ENCODE measurements at places on chromosomes 1 and 21.

DNA sequence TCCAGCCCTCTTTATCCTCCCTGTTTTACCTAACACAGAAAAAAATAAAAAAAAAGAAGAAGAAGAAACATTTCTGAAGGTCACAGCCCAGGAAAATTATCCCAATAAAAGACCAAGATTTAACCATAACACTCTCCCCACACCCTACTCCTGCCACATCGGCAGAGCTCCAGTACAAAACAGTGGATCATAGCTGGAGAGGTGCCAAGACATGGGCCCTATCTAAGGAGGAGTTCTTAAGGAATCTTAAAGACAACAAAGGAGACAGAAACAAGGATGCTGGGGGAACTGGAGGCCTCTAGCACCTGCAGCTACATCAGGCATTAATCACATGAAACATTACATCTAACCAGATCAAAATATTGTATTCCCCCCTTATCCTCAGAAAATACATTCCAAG lies 432.8 kb downstream of the MATN1 start:
- DNase-seq, result no peak

- DNase-seq, result no peak
Observed at GRCh38 chr1:235863699-235864093, 3.0 kb downstream of the LYST start.

DNA sequence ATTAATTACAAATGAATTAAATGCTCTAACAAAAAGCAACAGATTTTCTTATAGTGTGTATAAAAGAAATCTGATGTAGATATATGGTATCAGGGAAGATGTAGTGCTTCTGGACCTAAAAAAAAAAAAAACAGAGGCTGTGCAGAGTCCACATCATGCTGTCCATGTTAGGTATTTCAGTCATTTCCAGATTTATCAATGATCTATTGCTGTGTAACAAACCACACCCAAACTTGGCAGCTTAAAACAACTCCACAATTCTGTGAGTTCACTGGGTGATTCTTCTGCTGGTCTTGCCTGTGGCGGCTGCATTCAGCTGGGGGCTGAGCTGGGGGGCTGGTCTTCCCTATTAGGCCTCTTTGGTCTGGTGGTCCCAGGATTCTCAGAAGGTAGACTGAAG lies 52.3 kb upstream of the C1orf146 start:
- DNase-seq, result no peak

GRCh38 chr1:116853680-116854402 lies 55.9 kb upstream of the PTGFRN start:
- peak; percentile 16 for DNase-seq

DNA sequence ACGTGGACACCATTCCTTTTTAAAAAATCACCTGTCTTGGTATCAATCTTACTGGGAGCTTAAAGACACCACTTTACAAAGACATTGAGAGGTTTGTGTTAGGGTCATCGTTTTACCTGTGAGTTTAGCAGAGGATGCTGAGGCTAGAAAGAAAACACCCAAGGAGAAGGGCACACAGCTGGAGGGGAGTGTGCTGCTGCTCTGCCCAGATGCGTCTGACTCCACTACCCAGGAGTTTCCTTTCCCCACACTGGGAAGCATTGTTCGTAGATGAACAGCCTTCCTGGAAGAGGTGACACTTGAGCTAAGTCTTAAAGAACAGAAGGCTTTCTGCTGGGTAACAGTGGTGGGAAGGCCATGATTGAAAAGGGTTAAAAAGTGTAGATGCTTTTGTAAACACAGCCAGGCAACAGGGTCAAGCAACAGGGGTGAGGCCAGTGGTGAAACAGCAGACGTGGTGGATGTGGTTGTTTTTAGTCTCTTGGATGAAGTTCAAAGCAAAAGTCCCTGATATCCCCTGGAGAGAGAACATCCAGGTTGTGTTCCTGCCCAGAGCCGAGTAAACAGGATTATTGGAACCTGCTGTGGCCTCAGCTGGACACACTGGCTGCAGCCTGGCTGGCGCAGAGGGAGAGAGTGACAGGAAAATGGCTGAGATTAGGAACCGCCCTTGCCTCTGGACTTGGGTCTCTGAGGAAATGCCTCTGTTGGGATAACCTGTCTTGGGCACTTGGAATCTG lies 198.6 kb upstream of the JUN start:
- DNase-seq, result no peak

GRCh38 chr1:200369706-200370105 lies 40.1 kb downstream of the ZNF281 start:
- DNase-seq, result peak; percentile 12

DNA sequence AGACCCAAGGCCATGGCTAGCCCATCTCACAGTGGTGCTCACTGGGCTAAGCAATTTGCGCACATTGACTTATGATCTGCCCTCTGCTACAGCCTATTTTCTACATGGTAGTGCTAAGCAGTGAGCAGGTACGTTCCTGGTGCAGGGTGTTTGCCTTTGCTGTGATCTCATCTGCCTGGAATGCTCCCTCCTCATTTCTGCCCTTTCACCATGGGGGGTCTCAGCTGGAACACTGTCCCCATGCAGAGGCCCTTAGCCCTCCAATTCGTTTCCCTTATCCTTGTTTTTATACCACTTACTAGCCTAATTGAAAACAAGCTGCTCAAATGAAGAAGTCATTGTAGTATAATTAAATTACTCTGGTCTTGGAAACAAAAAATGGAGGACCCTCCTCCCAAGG lies 2.0 kb upstream of the B3GALT5 start:
- no peak for DNase-seq

DNA sequence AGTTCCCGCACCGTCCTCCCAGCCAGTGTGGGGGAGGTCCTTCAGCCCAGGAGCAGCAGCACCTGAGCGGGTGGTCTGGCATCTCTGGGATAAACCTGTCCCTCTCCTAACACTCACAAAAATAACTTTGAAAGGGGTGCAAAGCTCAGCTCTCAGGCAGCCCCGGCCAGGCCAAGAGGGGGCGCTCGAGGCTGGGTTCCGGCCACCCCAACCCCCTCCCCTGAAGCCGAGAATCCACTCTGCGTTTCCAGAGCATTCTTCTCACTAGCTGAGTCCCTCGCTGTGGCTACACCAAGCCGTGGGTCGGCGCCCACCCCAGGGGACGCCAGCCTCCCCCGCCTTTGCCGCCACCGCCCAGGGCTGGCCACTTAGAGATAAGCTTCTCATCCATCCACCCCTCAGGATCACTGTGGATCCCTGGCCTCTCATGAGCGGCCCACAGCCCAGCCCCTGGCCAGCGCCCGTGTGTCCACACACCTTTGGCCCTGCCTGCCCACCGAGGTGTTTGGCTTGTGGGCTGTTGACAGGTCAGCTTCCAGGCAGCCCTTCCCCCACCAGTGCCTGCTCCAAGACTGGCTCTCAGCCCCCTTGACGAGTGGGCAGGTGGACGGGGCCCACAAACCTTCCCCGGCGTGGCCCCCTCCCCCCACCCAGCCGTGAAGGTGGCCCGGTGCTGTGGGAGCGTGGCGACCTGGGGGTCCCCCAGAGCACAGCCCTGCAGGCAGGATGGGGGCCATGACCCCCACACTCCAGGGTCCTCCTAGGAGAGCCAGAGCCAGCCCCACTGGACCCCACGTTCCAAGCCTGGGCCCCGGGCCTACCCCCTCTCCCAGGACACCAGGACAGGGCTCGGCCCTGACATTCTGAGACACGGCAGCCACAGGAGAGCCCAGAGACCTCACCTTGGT lies 1.9 kb downstream of the FTCD start:
- DNase-seq, result peak; percentile 3

- DNase-seq, result no peak
Observed at GRCh38 chr1:74715236-74715502, 17.7 kb downstream of the CRYZ start.

- DNase-seq, result no peak
Observed at GRCh38 chr1:241574154-241574553, 42.0 kb downstream of the KMO start.

DNA sequence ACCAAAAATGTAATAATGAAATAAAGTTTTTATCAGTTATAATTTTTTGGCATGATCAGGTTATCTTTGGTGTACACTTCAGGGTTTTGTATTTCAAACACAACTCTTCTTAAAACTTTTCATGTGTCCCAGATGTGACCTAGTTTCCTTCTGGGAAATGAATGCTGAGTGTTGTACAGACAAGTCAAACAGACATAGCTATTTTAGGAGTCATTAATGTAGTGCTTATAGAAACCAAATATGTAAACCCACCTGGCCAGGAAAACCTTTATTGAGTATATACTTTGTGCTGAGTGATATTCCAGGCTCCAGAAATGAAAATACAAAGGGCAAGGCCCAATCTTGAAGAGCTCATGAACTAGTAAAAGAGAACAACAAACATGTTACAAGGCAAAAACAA lies 25.9 kb upstream of the HOOK1 start:
- no peak for DNase-seq

DNA sequence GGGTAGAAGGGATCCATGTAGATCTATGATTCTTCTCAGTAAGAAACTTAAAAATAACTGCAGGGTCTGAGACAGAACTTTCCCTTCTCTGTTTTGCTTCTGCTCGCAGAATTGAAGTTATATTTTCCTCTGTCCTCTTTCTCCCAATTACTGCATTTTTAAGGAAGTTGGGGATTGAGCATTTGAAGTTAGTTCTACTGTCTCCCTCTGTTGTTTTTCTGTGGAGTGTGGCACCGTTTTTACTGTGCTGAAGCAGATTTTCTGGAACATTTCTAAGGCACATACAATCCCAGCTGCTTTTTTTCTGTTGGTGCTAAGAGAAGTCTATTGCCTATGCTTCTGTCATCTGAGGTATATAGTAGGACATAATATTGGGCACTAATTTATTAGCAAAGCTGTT lies 43.3 kb downstream of the RASAL2 start:
- DNase-seq, result no peak

GRCh38 chr1:235864931-235865525 lies 1.7 kb downstream of the LYST start:
- DNase-seq, result no peak

GRCh38 chr1:114318961-114319360 lies 165.3 kb upstream of the SYT6 start:
- no peak for DNase-seq

GRCh38 chr1:202807451-202807925 lies 733 bp downstream of the KDM5B start:
- no peak for DNase-seq

GRCh38 chr1:2135441-2135841 lies 59.1 kb downstream of the FAAP20 start:
- DNase-seq, result no peak

DNA sequence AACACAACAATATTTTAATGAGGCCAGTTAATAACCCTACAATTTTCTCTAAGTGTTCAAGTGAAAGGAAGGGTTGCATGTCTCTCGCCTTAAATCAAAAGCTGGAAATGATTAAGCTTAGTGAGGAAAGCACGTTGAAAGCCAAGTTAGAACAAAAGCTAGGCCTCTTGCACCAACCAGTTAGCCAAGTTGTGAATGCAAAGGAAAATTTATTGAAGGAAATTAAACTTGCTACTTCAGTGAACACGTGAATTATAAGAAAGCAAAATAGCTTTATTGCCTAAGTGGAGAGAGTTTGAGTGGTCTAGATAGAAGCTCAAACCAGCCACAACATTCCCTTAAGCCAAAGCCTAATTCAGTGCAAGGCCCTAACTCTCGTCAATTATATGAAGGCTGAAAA lies 135.6 kb downstream of the DUSP10 start:
- no peak for DNase-seq

- DNase-seq, result peak; percentile 58
Observed at GRCh38 chr1:196558411-196558810, 49.8 kb downstream of the KCNT2 start.

DNA sequence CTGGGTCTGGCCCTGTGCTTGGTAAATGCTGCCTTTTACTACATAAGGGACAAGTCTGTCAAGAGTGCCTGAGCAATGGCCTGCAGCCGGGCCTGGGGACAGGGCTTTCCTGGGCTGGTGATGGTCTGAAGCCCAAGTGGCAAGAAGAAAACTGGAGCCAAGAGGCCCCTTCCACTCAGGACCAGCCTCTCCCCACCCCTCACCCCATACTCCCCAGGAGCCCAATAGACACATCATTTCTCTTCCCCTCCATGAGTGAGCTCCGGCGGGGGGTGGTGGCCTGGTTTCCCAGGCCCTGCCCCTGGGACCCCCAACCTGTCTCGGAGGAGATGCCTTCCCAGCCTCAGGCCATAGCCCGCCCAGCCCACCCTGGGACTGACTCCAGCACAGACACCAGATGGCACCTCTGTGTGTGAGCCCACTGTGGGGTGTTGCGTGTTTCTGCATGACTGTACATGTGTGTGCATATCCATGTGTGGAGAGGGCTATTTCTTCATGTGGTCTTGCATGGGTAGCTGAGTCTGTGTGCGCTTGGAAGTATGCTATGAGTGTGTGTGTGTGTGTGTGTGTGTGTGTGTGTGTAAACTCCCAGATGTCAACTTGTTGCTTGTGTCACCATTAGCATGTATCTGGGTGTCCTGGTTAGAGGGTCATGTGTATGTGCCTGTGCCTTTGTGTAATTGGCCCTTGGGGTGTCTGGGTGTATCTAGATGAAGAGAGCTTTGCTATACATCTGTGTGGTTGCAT lies 14.3 kb upstream of the LRP8 start:
- DNase-seq, result no peak

DNA sequence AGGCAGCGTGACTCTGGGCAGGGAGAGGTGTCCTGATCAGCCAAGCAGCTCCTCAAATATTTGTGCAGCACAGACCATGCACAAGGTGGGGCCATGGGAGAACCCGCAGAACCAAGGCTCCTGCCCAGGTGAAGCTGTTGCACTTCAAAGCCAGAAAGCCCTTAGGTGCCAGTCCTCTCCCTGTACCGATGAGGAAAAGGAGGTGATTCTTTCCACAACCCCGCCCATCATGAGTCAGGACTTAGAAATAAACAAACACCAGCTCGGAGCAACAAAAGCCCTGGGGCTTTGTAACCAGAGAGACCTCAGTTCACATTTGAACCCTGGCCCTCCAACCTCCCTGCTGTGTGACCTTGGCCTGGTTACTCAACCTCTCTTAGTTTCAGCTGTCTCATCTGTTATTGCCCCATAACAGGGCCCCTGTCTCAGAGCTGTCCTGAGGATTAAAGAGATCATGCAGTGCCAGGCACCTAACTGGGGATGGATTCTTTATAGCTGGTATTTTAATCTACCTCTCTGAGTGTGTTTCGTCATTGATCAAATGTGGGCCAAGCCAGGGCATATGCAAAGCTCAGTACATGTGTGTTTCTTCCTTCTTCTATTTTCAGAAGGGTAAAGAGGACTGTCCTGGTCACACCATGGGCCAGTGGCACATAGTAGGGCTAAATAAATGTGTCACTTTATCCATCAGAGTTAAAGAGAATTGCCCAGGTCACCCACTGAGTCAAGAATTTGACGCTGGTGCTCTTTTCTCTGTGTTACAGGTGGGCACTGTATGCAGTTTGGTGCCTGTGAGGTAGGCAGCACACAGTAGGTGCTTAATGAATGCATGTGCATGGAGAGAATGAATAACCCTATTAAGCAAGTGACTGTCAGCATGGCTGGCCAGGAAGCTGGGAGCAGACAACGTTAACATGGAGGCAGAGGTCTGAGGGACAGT lies 1.4 kb downstream of the LDLRAD1 start:
- peak; percentile 97 for DNase-seq
